ENCODE measurements at places on chromosomes 2 and 18. TPM values are rescaled to one million over a fixed set of nuclear protein-coding genes. Genes with fewer than 3 reads are reported as not detected.

The TSN gene
- 81.8 TPM for total RNA-seq

The STPG4 gene
- total RNA-seq, result 0.13 TPM

The CLEC4F gene
- total RNA-seq, result not detected

The FAP gene
- 0.53 TPM for total RNA-seq

The ARHGAP15 gene
- total RNA-seq, result not detected

The KHK gene
- total RNA-seq, result 3.4 TPM

The DPY30 gene
- total RNA-seq, result 93.0 TPM

The TSPYL6 gene
- not detected for total RNA-seq

The GPR45 gene
- total RNA-seq, result not detected

The CENPA gene
- total RNA-seq, result 31.7 TPM

The TIGD1 gene
- 5.1 TPM for total RNA-seq

The DARS1 gene
- total RNA-seq, result 113 TPM

The REG3G gene
- total RNA-seq, result not detected

The GRB14 gene
- total RNA-seq, result 10.0 TPM

The PAX3 gene
- not detected for total RNA-seq

The IL1RL1 gene
- 159 TPM for total RNA-seq

The PDE11A gene
- total RNA-seq, result 0.27 TPM

The LINC00305 gene
- total RNA-seq, result not detected

The C2orf66 gene
- 0.40 TPM for total RNA-seq

The TDRD15 gene
- under 0.01 TPM for total RNA-seq

The PSTPIP2 gene
- 4.7 TPM for total RNA-seq

The UGT1A6 gene
- total RNA-seq, result not detected

The AKAIN1 gene
- not detected for total RNA-seq

The MSH2 gene
- 47.0 TPM for total RNA-seq

The L3MBTL4 gene
- total RNA-seq, result 0.57 TPM

The DSG3 gene
- total RNA-seq, result under 0.01 TPM
